Hippocampal formation (tissue), 2 donors: ENCODE measurements at places on chromosomes 3 and 15.

- no peak for DNase-seq
Measured at GRCh38 chr3:64813326-64813725, 125.5 kb upstream of the ADAMTS9 start.

DNA sequence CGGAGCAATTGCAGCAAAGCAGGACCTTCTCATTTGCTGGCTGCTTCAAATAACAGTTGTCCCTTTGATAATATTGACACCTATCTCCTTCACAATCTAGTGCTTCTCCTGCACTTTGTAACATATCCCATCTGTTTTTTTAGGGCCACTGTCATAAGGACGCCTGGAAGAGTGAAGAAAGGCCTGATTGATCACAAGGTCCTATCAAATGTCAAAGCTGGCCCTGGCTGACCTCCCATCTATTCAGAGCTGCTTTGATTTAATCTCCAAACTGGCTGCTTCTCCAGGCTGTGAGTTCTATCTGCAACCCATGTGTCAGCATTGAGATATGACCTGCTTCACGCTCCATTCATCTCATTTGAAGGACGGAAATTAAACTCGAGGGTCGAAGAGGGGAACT lies 601.2 kb upstream of the KCNMB2 start:
- DNase-seq = no peak

GRCh38 chr15:90364251-90364650 lies 12.2 kb downstream of the ZNF774 start:
- DNase-seq = no peak

- no peak for DNase-seq
Measured at GRCh38 chr3:58317811-58318210, 11.5 kb downstream of the HTD2 start.

GRCh38 chr3:68997887-68998286 lies 15.6 kb downstream of the EOGT start:
- no peak for DNase-seq

GRCh38 chr15:48888191-48888590 lies 10.3 kb downstream of the EID1 start:
- no peak for DNase-seq

DNA sequence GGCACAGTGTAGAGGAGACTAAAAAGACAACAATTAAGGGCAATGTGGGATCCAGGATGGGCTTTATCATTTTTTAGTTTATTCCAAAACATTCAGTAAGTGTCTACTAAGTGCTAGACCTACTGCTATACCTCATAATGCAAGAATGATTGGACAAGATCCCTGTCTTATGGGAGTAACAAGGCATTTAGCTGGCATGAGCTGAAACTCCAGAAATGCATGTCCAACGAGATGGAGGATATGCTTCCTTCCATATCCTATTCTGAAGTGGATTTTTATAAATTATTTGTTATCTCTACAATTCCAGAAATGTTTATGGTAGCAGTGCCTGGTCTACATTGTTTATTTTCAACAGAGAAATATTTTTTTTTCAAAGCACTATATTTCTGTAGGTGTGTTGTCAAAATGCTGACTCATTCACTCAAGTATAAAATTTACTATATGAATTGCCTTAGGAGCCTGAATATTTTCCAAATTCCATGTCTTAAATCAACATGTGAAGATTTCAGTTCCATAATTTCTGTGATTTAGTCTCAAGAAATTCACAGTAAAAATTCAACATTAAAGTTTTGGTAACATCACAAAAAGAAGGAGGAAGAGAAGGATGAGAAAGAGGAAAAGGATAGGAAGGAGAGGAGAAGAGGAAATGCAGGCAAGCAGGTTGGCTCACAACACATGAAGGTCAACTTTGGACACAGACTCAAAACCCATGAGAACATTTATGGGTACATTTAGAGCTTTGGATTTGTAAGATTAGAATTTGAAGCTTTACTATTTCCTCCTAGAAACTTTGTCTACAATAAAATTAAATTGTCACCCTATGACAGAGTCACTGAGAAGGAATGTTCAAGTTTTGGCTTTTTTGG lies 88.6 kb downstream of the P3H2 start:
- no peak for DNase-seq

DNA sequence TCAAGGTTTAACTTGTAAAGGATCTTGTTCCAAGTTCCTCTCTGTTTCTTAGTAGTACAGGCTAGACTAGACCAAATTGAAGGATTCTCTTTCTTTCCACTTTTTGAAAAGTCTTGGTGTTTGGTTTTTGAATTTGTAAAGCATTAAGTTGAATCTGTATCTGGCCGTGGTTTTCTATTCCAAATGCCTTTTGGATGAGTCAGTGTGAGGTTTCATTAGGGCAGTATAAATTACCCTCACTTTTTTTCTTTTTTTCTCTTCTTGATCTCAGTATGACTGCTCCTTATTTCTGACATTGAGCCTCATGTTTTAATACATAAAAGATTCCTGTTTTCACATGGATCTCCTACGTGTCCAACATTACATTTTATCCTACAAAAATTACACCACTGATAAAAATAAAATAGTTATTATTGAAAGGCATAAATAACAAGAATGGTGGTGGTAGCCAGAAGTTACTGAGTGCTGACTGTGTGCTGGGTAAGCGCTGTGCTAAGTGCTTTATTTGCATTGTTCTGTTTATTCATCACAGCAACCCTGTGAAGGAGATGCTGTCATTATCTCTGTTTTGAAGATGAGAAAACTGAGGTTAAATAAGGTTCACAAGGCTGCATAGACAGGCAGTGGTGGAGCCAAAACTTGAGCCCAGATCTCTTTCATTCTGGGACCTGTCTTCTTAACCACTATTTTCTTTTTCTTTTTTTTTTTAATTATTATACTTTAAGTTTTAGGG lies 48.3 kb downstream of the MITF start:
- no peak for DNase-seq

DNA sequence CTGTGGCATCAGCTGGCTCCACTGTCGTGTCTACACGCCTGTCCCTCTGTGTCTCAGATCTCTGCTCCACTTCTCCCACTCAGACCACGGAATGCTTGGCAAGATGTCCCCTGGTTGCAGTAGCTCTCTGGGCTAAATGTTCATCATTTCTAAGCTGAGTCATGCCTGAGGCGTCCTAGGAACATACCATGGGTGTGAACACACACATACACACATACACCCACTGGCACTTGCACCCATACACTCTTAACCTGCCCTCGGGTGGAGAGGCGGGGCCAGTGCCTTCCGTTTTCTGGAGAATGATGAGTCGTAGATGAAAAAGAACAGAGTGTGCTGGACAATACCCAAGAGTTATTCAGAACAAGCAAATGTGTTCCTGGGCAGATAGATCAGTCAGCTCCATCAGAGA lies 72.4 kb downstream of the SENP2 start:
- DNase-seq = no peak

DNA sequence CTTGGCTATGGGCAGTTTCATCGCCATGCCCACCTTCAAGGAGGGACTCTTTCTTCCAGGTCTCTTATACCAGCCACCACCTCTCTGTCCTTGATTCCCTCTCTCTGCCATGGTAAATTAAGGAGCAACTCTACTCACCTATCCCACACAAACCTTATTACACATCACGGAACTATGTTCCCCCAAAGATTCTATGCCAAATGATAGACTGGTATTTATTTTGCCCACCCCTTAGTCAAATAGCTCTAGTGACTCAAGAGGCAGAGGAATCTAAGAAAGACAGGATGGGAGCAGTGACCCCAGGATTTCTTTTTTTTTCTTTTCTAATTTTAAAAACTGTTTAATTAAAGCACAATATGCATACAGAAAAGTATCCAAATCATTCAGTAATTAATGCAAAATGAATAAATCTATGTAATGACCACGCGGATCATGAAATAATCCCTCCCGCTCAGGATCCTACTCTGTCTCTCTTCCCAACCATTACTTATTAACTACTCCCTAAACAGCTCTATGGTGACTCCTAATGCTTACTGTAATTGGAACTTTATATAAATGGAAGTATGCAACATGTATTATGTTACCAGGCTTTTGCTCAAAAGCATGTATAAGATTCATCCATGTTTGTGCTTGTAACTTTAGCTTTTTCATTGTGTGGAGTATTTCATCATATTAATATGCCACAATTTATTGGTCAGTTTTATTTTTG lies 410.8 kb upstream of the RASGRP1 start:
- DNase-seq = no peak

DNA sequence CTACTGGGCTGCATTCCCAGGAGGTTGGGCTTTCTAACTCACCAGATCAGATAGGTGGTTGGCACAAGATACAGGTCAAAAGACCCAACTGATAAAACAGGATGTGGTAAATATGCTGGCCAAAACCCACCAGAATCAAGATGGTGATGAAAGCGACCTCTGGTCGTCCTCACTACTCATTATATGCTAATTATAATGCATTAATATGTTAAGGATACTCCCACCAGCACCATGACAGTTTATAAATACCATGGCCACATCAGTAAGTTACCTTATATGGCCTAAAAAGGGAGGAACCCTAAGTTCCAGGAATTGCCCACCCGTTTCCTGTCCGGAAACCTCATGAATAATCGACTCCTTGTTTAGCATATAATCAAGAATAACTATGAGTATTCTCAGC lies 31.6 kb downstream of the CFAP44 start:
- DNase-seq = no peak

- DNase-seq = no peak
Measured at GRCh38 chr15:74988007-74988800, 7.2 kb upstream of the SCAMP5 start.

DNA sequence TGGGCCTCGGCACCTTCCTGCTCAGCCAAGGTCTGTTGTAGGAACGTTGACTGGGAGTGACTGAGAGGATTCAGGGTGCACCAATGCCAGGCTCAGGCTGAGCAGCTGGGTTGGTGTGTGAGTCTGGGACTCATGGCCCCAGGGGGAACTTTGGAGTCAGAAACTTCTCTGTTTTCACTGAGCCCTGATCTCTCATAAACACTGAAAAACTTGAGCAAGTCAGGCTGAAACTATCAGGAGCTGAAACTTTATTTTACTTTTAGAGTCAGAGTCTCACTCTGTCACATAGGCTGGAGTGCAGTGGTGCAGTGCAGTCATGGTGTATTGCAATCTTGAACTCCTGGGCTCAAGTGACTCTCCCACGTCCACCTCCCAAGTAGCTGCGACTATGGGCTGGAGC lies 3.0 kb downstream of the TRAK1 start:
- no peak for DNase-seq

DNA sequence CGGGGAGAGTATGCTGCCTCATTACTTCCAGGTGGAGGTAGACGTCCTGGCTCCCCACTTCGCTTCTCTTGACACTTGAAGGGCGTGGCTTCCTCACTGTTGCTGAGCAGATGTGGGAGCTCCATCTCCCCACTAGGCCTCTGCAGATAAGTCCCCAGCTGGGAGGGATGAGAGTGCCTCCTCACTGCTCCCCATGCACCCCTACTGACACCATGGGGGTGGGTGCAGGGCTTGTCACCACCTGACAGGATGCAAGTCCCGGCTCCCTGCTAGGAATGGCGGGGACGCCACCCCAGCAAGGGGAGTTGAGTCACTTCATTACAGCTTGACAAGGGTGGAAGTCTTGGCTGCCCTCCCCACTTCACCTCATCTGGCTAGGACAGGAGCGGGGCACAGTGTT lies 36.8 kb upstream of the ATG7 start:
- no peak for DNase-seq

DNA sequence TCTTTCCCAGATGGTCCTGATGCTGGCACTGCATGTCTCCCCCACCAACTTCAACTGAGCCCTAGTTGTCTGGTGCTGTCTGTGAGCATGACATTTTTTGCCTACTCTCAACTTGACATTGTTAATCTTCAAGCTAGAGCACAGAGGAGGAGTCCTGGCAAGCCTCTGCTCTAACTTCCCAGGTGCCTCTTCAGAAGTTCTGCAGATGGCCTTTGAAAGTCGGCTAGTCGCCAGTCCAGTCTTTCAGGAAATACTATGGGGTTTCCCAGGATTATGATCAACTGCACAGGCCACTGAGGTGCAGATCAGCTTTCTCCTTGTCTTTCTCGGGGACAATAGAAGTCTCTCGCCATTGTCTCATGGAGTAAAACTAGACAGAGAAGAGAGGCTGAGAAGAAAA lies 86.7 kb downstream of the ST8SIA2 start:
- DNase-seq = no peak

DNA sequence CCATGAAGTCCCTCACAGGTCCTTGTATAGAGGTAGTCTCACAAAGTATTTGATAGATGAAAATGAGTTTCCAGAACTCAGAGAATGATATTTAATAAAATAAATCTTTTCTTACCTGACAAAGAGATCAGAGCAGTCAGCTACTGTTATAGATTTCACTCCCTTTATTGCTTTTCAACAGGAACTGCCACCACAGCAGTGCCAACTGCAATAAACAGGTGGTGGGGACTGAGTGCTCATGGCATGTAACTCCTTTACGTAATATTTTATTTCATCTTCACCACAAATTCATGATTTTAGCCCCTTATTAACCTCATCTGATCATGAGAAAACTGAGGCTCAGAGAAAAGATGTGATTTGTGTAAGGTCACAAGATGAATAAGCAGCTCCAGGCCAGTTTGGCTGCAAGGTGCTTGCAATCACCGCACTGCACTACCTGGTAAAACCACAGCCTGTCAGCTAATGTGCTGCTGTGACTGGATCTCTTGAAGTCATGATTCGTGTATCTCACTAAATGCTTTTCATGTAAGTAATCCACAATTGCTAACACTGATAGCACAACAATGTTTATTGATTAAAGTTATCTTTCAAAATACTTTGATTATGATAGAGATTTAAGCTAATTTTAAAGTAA lies 78.8 kb downstream of the WNT5A start:
- DNase-seq = no peak

- no peak for DNase-seq
Measured at GRCh38 chr15:98858610-98859023, 149.0 kb downstream of the PGPEP1L start.

DNA sequence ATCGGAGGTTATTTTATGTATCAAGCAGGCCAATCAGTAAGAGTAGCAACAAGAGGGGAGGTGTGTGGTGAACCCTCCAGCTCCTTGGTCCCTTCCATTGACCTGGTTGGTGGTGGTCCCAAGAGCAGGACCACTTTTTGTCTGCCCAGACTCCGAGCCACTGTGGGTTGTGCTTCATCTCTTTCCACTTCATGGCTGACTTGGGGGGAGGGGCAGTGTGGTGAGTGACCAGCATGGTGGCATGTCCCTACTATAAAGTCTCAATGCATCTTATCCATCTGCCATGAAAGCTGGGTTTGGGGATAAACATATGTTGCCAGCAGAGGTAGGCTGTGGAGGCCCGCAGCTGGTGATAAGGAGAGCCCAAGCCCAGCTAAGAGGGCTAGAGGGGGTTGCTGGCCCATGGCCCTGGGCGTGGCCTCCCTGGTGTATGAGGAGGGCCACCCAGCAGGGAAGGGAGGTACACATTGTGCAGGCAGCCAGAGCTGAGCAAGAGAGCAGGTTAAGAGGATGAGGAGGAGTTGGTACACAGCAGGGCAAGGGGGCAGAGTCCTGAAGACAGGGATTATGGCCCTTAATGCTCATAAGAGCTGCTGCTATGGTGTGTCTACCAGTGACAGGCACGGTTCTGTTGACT lies 7.0 kb downstream of the AEN start:
- no peak for DNase-seq

- DNase-seq = no peak
Measured at GRCh38 chr3:124791142-124791541, 60.9 kb downstream of the UMPS start.

- no peak for DNase-seq
Measured at GRCh38 chr3:171221597-171221996, 195.1 kb upstream of the SLC2A2 start.

GRCh38 chr3:14238356-14238755 lies 59.7 kb downstream of the LSM3 start:
- no peak for DNase-seq

GRCh38 chr15:65289261-65289854 lies 2.7 kb upstream of the PARP16 start:
- no peak for DNase-seq

- DNase-seq = no peak
Measured at GRCh38 chr3:107772016-107772415, 249.3 kb downstream of the BBX start.
